ENCODE measurements at places on chromosomes 7 and 10.

- no peak for DNase-seq
Measured at GRCh38 chr10:101771380-101771779, 4.5 kb downstream of the FGF8 start.

GRCh38 chr10:24262929-24263590 is 54.1 kb downstream of the KIAA1217 start:
- DNase-seq = no peak

GRCh38 chr10:120727001-120727400 is 124.2 kb upstream of the WDR11 start:
- no peak for DNase-seq

- no peak for DNase-seq
Measured at GRCh38 chr7:67045496-67045995, 48.9 kb downstream of the TYW1 start.

- DNase-seq = no peak
Measured at GRCh38 chr7:30074422-30075030, 46.3 kb downstream of the PLEKHA8 start.
